Lung (tissue), 17 donors: ENCODE measurements at places on chromosomes 1 and 21. TPM values are rescaled to one million over a fixed set of nuclear protein-coding genes. Genes with fewer than 3 reads are reported as not detected.
A peak's percentile ranks its signal among the peaks of the same experiment; 100 is the strongest.

Gene AK5
- 0.15 TPM for total RNA-seq

Gene ATP1A2
- total RNA-seq: 4.8 TPM

Gene FHAD1
- total RNA-seq: 25.9 TPM

Gene SPRR3
- not detected for total RNA-seq

Gene RHOU
- total RNA-seq: 40.1 TPM

Gene DAB1
- 0.12 TPM for total RNA-seq

Gene CLEC20A
- not detected for total RNA-seq

GRCh38 chr1:98794196-98794886 is 132.8 kb downstream of the SNX7 start:
- peak; percentile 83 for DNase-seq
- H3K27me3 ChIP-seq: no peaks in the 10 kb centered on the region
- peaks cover 6% of the 10 kb centered on the region for H3K4me1 ChIP-seq
- H3K36me3 ChIP-seq: no peaks in the 10 kb centered on the region

GRCh38 chr21:42658320-42659105 is 5.1 kb downstream of the PDE9A start:
- no peak overlapping the region for H3K4me3 ChIP-seq
- DNase-seq: no peak
- no peaks in the 10 kb centered on the region for H3K27me3 ChIP-seq
- H3K4me1 ChIP-seq: peaks cover 4% of the 10 kb centered on the region
- H3K36me3 ChIP-seq: no peaks in the 10 kb centered on the region
- no peak overlapping the region for H3K27ac ChIP-seq

DNA sequence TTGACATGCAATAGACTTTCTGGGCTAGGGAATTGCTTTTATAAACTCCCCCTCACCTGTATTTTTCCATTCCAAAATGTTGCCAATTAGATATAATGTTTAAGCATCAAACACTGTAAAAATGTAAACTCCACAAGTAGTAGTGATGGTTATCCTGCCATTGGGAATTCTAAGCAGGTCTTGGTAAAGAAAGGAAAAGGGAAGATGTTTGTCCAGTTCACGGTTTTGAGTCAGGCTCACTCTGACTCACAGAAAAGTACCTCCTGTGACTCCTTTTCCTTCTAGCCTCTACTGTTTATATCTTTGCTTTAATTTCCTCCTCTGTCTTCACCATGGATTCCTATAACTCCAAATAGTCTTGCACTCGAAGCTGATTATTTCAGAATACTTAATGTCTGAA is 19.0 kb upstream of the PTPN14 start:
- H3K27ac ChIP-seq: no peak overlapping the region
- no peaks in the 10 kb centered on the region for H3K27me3 ChIP-seq
- no peaks in the 10 kb centered on the region for H3K36me3 ChIP-seq

DNA sequence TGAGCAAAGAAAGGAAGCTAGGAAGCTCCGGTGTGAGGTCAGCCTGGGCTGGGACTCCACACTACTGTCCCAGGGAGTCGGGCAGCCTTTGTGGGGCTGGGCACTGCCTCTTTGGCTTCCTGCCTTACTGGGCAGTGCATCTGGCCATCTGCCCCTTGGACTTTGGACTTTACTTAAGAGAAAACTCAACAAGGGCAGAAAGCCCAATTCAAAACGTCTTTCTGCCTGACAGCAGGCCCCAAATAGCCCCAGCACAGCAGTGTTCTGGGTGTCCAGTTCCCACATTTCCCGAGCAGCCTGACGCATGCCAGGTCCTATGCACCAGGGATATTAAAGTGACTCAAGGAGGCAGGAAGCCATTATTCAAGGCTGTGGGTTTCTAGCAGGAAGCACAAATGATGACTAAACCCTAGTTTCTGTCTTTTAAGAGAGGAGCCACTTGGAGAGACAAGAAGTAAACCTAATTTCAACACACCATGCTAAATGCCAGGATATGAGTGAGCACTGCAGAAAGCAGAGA is 37.9 kb upstream of the EDEM3 start:
- H3K4me1 ChIP-seq: peaks cover 8% of the 10 kb centered on the region
- H3K27ac ChIP-seq: peak overlapping the region; percentile 76
- no peaks in the 10 kb centered on the region for H3K36me3 ChIP-seq
- H3K4me3 ChIP-seq: no peak overlapping the region

GRCh38 chr1:116119876-116120275 is 8.7 kb downstream of the MAB21L3 start:
- no peak overlapping the region for H3K4me3 ChIP-seq
- H3K27ac ChIP-seq: no peak overlapping the region
- H3K36me3 ChIP-seq: no peaks in the 10 kb centered on the region
- no peaks in the 10 kb centered on the region for H3K27me3 ChIP-seq
- DNase-seq: no peak
- H3K4me1 ChIP-seq: no peaks in the 10 kb centered on the region

- no peaks in the 10 kb centered on the region for H3K4me1 ChIP-seq
- no peaks in the 10 kb centered on the region for H3K27me3 ChIP-seq
- H3K4me3 ChIP-seq: no peak overlapping the region
These were observed 14.2 kb upstream of the VN1R5 start for GRCh38 chr1:247241691-247242090.

DNA sequence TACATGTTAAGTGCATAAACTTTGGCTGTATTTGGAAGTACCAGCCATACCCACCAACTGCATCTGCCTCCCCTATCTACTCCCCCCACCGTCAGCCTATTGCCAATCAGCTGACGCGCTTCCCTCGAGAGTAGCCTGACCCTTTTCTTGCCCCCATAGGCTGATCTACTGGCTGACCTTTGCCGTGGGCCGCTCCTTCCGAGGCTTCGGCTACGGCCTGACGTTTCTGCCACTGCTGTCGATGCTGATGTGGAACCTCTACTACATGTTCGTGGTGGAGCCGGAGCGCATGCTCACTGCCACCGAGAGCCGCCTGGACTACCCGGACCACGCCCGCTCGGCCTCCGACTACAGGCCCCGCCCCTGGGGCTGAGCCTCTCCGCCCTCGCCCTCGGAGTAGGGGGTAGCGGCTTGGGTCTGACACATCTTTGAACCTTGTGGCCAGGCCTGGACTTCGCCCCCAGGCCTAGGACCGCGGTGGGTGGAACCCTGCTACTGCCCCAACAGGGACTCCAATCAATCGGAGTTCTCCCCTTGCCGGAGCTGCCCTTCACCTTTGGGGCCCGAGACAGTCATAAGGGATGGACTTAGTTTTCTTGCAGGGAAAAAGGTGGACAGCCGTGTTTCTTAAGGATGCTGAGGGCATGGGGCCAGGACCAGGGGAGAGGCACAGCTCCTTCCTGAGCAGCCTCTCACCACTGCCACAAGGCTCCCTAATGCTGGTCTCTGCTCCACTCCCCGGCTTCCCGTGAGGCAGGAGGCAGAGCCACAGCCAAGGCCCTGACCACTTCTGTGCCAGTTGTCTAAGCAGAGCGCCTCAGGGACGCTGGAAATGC is 4.0 kb downstream of the GLMP start:
- H3K27me3 ChIP-seq: no peaks in the 10 kb centered on the region
- peak overlapping the region; percentile 57 for H3K27ac ChIP-seq
- peak overlapping the region; percentile 18 for H3K4me3 ChIP-seq
- H3K36me3 ChIP-seq: peaks cover 2% of the 10 kb centered on the region
- peaks cover 13% of the 10 kb centered on the region for H3K4me1 ChIP-seq
- peak; percentile 85 for DNase-seq

- no peak overlapping the region for H3K27ac ChIP-seq
- H3K4me3 ChIP-seq: no peak overlapping the region
These were observed 83.1 kb upstream of the HAO2 start for GRCh38 chr1:119285482-119285881.

- peaks cover 3% of the 10 kb centered on the region for H3K36me3 ChIP-seq
- H3K27me3 ChIP-seq: no peaks in the 10 kb centered on the region
- H3K4me3 ChIP-seq: no peak overlapping the region
- H3K4me1 ChIP-seq: no peaks in the 10 kb centered on the region
- no peak for DNase-seq
These were observed 41.4 kb downstream of the RNF115 start for GRCh38 chr1:145782272-145783099.
